Stimulated activated CD8-positive, alpha-beta memory T cell treated with anti-CD3 and anti-CD28 coated beads, Interleukin-15, amount 100 ng/mL, for 24 hours (primary cell): ENCODE measurements at places on chromosomes 6 and 20.

DNA sequence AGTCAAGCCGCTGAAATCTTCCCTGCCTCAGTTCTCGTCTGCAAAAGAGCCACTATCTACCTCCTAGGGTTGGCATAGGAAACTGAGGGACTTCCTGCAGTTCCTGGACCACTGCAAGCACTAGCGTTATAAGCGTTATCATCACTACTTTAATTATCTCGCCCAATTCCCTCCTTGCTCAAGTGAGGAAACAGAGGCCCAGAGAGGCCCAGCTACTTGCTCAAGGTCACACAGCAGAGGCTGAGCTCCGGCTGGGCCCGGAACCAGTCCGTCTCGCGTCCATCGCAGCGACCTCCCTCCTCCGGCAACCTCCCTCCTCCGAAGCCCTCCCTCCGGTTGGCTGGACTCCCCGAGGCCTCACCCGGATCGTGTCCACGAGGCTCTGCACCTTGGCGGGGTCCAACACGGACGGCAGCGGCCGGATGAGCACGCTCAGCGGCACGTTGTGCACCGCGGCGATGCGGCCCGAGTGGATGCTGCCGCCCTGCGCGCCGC is 338 bp downstream of the SRXN1 start:
- DNase-seq: no peak

- DNase-seq: no peak
Observed at GRCh38 chr6:131694832-131695426, 6.3 kb downstream of the OR2A4 start.

DNA sequence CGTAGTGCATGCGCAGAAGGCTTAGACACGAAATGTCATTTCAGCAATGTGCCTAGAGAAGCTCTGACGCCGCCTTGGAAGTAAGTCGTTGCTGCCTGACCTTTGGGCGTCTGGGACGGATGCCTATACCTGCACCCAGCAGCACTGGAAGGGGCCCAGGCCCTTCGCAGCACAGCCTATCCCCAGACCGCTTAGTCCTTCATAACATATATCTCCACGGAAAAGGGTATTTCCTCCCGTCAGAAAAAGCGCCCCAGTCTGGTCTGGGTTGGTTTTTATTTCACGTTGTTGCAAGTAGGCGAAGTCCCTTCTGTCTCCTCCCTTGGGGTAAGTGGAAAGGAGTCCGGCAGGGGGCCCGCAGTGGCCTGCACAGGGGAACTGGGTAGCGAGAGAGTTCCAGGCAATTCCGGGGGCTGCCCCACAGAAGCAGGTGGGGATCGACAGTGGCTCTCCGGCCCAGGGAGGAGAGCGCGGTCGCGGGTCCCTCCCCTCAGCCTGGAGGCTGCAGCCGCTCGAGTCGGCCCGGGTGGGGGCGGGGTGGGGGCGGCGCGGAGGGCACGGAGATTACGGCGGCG is 559 bp upstream of the EYA4 start:
- no peak for DNase-seq

DNA sequence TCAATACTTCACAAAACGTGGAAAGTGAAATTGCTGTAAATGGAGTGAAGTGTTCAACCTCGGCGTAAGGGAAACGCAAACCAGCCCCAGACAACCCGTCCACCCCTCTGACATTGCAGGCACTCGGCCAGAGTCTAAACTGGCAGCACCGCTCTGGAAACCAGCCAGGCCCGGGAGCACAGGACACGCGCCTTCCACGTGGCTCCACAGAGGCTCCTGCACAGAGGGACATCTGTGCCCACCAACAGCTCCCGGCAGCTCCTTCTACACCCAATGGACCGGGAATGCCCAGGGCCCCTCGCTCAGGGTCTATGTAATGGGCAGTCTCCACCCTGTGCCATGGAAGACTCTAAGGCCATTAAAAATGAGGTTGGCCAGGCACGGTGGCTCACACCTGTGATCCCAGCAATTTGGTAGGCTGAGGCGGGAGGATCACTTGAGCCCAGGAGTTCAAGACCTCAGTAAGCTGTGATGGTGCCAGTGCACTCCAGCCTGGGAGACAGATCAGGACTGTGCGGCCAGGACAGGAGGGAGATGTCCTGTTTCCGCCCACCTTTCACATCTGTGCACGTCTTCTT is 3.4 kb upstream of the HELZ2 start:
- DNase-seq: no peak

GRCh38 chr6:147508866-147509608 is 547 bp downstream of the SAMD5 start:
- DNase-seq: no peak

GRCh38 chr6:15476631-15477380 is 186.0 kb downstream of the DTNBP1 start:
- DNase-seq: no peak

- DNase-seq: no peak
Observed at GRCh38 chr6:131910219-131910589, 41.0 kb downstream of the CCN2 start.

DNA sequence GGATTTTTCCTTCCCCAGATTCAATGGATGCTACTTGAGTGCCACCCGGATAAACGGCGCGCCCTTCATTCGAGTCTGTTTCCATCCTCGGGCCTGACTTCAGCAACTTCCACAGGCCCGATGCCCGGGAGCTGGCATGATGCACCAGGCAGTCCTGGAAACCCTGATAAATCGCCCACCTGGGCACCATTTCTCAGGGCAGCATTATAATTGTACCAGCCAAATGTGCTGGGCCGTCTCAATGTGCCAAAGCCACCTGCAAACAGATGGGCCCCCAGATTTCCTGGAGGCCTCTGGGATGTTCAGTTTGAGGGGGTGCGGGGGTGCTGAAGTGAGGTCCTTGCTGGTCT is 65.8 kb downstream of the NOL4L start:
- no peak for DNase-seq

GRCh38 chr6:152636021-152636608 is 1.0 kb downstream of the SYNE1 start:
- no peak for DNase-seq

GRCh38 chr20:1184638-1185315 is at the start of gene TMEM74B:
Gene TMEM74B (minus strand): TSS chr20:1184981. CDS start chr20:1183801, 1,180 bp downstream.
- no peak for DNase-seq

DNA sequence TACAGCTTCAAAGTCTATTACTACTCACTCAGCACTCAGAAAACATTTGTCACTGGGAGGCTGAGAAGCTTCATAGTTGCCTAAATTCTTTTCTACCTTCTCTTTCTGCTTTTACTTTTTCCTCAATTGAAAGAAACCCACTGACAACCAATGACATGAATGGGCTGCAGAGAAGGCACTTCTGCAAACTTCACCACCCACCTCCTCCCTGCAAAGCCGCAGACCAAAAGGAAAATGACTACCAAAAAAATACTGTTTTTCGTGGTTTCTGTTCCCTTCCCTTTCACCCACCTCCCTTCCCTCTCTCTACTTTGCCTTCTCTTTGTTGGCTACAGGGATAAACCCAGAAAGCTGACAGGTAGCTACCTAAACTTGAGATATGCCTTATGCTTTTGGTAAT is 3.2 kb downstream of the GNAS-AS1 start:
- no peak for DNase-seq

GRCh38 chr6:142819603-142820337 is 125.2 kb downstream of the HIVEP2 start:
- no peak for DNase-seq

GRCh38 chr6:30689022-30689865 is 1.5 kb downstream of the NRM start:
- DNase-seq: no peak

DNA sequence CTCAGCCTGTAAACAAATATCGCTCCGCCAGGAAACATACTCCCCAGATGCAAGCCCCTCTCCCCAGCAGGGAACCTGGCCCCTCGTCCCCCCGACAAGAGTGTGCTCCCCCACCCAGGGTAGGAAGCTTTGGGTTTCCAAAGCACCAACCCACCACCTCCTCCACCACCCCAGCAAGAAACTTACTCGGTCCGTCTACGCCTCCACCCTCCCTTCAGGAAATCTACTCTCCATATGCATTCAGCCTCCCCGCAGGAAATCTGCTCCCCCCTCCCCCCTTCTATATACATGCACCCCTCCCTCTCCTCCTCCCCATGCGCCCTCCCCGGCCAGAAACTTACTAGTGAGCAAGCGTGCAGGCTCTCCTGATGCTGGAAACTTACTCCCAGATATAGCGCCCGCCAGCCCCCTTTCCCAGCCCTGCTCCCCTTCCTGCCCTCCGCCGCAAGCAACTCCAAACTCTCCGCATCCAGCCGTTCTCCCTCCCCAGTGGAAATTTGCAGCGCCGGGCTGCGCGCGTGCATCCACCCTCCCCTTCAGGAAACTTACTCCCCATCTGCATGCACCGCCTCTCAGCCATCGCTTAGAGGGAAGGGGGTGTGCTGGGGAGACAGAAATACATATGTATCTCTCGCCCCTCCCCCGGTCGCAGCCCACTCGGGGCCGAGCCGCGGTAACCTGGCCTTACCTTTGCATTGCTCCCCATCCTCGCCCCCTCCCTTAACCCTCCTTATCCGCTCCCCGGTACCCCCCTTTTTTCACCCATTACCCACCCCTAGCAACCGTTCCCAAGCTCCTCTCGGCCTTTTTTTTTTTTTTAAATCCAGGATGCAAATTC is at the start of gene TRERF1:
Gene TRERF1, minus strand, starts transcription at position 594 of the 838 bp plus-strand sequence. CDS start 182,336 bp downstream, outside the sequence.
- DNase-seq: no peak

DNA sequence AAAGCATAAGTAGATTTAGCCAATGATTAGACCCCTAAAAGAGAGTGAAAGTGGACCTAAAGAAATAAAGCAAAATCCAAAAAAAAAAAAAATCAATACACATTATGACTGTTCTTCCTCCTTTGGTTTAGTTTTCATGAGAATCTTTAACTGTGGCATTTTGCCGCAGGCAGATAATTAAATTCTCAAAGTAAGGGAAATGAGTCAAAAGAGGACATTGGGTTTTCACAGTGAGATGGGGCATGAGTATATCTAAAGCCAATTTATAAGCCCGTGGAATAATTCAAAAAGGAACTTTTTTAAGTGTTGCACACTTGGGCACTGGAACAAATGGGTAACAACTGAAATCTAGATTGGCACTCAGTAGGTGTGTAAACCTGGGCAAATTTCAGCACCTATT is 230.3 kb downstream of the PKHD1 start:
- DNase-seq: no peak

DNA sequence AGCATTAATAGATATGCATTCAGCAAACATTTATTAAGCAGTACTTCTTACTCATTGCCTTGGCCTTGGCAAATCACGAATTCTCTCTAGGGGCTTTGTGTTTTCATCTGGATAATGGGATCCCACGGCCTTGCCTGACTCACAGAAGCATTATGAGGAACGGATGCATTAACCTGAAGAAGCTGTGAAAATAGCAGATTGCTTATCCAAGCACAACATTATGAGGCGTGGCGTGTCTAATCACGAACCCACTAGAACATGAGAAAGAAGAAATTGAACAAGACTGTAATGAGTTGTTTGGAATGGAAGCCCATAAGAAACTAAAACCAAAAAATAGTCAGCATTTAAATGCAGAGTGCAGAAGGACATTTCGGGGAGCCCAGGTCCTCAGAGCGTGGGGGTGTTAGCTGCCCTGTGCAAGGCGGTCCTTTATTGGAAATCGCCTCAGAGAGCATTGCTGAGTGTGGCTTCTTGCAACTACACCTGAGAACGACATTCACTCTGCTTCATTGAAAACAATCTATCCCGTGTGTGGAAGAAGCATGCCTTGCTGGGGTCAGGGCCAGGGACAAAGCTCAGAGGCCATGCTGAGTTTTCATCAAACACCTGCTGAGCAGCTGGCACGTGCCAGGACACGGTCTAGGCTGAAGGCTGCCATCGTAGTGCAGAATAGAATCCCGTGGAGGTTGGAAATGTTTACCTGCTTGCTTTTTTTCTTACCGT is 179.9 kb downstream of the ZDHHC14 start:
- no peak for DNase-seq

- no peak for DNase-seq
Observed at GRCh38 chr20:12252793-12253192, 335.1 kb downstream of the BTBD3 start.

DNA sequence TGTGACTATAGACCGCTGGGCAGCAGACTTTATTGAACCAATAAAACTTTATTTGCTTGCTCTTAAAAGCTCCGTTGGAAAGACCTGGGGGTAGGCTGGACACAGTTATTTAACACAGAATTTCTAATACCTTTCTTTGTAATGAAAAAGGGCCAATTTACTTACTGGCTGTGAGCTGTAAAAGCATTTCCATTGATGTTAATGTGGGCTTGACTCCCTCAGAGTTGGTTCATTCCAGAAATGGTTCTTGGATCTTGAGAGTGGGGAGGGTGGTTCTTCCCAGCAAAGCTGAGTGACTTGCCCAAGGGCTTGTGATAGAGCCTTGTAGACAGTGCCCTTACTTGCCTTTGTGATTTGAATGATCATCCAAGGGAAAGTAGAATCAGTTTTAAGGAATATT is 100.6 kb downstream of the SOX4 start:
- no peak for DNase-seq

GRCh38 chr6:123418071-123418470 is 218.7 kb downstream of the TRDN start:
- no peak for DNase-seq

DNA sequence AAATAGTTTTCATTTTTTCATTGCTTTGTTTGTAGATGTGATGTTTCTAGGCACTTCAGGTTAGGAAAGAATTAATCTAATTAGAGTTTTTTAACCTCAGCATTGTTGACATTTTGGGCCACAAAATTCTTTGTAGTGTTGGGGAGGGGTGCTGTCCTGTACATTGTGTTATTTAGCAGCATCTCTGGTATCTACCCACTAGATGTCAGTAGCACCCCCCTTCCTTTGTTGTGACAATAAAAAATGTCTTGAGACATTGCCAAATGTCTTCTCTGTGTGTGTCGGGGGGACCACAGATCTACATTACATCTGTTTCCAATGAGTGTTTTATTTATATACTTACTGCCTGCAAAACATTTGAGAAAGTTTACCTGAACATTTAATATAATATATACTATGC is 45.6 kb downstream of the EYA4 start:
- no peak for DNase-seq

DNA sequence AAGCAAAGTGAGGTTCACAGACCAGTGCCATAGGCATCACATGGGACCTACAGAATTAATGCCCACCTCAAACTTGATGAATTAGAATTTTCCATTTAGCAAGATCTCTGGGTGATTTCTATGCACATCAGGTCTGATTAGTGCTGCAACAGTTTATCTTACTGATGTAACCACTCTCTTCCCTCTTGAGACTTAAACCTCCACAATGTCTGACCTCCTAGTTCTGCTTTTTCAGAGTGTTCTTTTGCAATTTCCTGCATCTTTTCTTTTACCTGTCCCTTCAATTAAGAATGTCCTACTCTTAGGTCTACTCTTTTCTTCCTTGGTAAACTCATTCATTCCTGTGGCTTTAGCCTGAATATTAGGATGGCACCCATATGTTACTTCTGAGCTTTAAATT is 615.3 kb downstream of the TFAP2A start:
- no peak for DNase-seq

GRCh38 chr6:112433457-112433856 is 86.3 kb downstream of the RFPL4B start:
- no peak for DNase-seq

DNA sequence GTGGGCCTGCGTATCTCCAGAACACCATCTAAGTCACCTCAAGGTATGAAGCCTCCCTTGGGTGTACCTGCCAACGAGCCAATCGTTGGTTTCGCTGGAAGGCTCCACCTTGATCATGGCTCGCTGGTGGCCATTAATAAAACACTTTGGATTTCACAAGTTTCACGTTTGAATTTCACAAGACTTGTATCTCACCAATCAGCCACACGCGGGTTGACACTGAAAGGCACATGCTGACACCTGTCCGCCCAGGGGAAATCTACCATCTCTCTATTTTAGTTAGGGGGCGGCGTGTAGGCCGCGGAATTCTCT is 586 bp upstream of the HMGA1 start:
- no peak for DNase-seq

- no peak for DNase-seq
Observed at GRCh38 chr6:54286141-54286540, 22.1 kb upstream of the TINAG start.
